ENCODE measurements at places on chromosomes 7 and 10. TPM values are rescaled to one million over a fixed set of nuclear protein-coding genes. Genes with fewer than 3 reads are reported as not detected.

- no peak for DNase-seq
Measured at GRCh38 chr10:77252380-77253146, 385.0 kb downstream of the KCNMA1 start.

GRCh38 chr10:126205486-126206205 lies 182.6 kb downstream of the ADAM12 start:
- no peak for DNase-seq

DNA sequence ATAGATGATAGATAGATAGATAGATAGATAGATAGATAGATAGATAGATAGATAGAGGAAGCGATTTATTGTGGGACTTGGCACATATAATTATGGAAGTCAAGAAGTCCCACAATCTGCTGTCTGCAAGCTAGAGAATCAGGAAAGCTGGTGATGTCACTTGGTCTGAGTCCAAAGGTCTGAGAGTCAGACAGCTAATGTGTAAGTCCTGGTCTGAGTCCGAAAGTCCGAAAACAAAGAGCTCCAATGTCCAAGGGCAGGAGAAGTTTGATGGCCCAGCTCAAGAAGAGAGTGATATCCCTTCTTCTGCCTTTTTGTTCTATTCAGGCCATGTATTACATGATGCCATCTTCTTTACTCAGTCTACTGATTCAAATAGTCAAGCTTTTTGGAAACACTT lies 53.8 kb upstream of the TCF7L2 start:
- DNase-seq: no peak

DNA sequence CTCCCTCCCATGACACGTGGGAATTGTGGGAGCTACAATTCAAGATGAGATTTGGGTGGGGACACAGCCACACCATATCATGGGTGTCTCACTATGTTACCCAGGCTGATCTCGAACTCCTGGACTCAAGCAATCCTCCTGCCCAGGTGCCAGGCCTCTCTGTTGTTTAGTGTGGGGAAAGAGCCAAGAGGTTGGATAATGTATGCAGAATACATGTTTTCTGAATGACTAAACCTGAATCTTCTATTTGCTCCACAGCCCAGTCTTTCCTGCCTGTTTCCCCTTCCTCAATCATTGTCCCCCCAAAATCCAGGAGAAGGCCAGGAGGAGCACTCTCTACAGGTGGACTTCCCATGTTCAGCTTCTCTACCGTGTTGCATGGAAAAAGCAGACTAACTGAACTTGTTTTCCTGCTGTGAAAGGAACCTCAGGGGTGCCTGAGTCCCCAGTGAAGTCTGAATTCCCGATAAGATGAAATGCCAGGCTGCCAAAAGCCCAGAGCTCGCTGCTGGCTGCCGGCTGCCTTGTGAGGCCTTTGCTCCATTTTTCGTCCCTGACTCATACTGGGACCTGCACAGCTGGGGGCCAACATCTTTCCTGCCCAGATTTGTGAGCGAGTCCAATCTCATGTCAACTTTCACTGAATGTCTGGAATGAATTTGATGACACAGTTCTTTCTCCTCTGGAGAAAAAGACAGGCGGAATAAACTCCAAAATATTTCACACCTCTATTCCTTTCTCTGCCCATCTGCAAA lies 588.0 kb downstream of the CALN1 start:
- no peak for DNase-seq

DNA sequence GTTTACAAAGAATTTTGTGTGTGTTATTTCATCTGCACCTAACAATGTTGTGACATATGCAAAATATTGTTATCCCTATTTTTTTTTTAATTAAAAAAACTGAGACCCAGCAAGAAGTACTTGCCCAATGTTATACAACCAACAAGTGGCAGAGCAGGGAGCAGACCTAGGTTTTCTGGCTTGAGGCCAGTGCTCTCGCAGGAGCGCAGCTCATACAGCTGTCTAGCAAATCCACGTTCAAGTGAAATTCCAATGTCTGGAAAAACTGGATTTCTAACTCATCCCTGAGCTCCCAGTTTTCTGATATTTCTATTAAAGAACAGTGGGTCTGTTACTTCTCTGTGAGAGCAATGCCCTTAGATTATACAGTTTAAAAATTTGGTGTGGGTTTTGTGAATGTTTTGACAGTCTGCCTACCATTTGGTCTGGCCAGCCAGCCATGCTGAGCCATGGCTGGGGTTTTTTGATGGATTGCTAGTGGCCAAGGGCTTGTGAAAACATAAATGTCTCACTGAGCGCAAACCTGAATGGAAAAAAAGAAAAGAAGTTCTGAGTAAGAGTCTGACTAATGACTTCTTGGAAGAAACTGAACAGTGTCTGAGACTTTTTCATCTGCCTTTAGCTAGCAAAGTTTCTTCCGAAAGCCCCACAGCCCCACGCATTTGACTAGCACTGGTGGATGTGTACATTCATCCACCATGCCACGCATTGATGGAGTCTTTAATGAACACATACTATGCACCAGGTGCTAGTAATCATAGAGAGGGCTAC lies 15.4 kb upstream of the PRF1 start:
- DNase-seq: peak; percentile 41

GRCh38 chr7:66055321-66055956 lies 20.2 kb upstream of the ASL start:
- no peak for DNase-seq

DNA sequence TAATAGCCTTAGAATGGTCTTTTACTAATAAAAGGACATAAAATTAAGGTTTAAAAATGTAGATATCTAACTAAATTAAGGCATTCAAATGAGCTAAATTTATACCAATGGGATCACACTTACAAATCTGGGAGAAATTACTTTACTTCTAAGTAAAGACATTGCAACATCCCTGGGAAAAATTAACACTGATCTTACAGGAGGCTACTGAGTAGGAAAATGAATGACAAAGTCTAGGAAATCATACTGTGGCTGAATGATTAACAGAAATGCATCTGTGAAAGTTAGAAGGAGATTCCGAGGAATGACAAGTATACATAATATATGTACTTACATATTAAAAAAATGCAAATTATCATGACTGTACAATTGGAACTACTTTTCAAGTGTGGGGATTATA lies 38.3 kb downstream of the CACNA2D1 start:
- DNase-seq: no peak

- no peak for DNase-seq
Measured at GRCh38 chr7:101846800-101847538, 29.5 kb downstream of the CUX1 start.

MKX gene
- total RNA-seq: not detected

DNA sequence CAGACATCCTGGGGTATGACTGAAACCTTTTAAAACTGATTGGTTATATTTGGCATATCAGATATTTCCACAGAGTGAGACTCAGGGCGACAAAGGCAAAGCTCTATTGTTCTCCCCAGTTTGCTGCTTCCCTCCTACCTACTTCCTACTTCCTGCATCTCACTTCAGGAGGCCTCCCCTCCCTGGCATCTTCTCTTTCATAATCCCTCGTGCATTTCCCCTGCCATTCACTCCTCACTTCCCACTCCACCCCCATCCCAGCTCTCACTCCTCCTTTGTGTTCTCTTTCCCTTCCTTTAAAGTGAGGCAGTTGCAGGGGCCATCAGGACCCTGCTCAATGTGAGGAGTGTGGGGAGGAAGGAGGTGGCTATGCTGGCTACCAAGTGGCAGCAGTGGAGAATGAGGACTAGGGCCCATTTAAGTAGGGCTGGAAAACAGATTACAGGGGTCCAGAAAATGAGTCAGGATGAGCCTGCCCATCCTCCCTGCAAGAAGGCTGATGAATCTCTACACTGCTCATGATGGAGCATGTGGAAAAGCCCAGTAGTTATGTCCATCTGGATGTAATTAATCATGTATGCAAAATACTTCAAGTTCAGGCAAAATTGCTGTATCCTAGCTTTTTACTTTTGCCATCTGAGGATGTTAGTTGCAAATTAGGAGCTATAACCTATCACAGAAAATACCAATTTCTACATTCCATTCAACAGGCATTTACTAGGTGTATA lies 311.8 kb upstream of the IMMP2L start:
- no peak for DNase-seq

All from activated CD8-positive, alpha-beta T cell treated with anti-CD3 and anti-CD28 coated beads, Interleukin-2, amount 10 ng/mL, durations not matched to agents 7 days and 5 days (primary cell).